SW480 (cell line): ENCODE measurements at places on chromosomes 2 and 18.

GRCh38 chr2:25497229-25497917 is 155.6 kb upstream of the DNMT3A start:
- no peak for DNase-seq

DNA sequence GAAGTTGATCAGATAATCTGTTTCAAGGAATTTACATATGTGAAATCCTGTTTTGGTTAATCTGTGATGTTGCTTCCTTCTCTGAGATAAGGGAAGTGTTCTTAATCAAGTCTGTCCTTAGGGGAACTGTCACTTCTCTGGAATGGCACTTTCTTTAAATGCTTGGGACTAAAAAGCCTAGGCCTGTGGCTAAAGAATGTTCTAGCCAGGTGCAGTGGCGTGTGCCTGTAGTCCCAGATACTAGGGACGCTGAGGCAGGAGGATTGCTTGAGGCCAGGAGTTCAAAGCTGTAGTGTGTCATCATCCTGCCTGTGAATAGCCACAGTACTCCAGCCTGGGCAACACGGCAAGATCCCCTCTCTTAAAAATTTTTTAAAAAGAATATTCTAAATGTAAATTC is 217.6 kb upstream of the SIX3 start:
- DNase-seq = no peak

- DNase-seq = peak; percentile 66
Measured at GRCh38 chr2:85273738-85274731, 53.8 kb downstream of the TGOLN2 start.

- no peak for DNase-seq
Measured at GRCh38 chr18:26438980-26439379, 109.4 kb downstream of the KCTD1 start.

DNA sequence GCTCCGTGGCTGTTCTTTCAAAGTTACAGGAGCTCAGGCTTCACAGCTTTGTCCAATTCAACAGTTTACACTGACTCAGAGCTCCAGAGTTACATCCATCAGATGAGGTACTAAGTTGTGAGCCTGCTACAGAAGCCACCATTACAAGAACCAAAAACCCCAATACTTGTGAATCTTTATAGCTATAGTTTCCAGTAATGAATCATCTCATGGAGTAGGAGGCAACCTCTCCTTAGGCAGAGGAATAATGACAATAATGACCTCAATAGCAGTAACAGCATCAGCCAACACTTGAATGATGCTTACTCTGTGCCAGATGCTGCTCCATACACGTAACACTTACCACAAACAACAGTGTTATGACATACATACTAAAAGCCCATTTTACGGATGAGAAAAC is 3.6 kb downstream of the ZC3H8 start:
- DNase-seq = no peak

DNA sequence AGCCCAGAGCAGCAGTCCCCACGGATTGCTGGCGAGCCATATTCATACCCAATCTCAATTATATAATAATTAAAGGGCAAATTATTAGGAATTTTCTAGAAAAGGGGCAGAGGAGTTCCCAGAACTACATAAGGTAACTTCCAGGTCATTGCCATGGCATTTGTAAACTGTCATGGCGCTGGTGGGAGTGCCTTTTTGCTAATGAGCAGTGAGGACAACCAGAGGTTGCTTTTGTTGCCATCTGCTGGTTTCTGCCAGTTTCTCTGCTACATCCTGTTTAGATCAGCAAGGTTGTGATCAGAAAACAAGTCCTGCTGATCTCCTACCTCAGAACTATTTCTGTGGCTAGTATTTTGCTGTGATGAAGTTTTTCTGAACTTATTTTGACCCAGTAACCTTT is 159.8 kb upstream of the PIEZO2 start:
- DNase-seq = no peak

DNA sequence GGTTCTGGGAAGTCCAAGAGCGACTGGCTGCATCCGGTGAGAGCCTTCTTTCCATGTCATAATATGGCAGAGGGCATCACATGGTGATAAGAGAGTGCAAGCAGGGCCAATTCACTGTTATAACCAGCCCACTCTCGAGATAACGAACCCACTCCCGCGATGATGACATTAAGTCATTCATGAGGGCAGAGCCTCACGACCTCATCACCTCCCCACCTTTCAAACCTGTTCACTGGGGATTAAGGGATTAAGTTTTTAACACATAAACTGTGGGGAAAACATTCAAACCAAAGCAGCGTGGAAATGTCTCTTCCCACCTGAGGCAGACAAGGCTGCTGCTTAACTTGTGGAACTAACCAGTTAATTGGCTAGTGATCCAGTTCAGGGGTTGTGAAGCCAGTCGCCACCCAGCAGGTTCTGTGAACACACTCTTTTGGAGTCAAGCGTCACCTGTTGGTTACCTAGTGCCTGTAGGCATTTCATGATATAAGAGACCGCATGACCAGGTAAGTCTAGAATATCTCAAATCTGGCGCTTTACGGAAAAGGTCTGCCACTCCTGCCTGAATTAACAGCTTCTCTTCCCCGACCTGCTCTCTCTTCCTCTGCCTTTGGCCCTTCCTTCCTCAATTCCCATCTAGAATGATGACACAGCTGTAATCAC is 54.3 kb downstream of the EDAR start:
- no peak for DNase-seq

DNA sequence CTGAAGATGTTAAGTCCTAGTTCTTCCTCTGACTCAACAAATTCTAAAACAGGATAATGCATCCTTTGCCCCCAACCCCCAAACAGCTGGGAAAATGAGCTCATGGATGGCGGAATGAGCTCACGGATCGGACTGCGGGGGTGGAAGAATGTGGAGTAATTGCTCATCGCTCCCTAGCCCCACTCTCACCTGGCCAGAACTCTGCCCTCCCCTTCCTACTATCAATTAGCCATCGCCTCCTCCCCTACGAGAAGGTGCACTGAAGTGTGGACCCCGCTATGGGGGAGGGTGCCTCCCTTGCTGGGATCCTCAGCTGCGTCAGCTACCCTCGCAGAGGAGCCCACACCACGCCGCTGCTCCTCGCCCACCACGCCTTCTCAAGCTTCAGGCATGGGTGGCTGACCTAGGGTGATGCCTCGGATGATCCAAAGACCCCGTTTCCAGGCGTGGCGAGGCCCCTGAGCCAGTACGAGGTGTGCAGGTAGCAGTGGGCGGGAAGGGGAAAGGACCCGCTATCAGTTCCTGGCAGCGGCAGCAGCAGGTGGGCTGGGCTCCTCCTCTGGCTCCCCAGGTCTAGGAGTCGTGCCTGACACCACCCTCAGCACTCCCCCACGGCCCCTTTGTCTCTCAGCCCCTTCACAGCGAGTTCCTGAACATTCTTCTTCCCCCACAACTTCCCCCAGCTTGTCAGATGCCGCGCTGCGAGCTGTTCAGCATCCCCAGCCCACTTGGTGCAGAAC is 82.1 kb upstream of the POMC start:
- DNase-seq = no peak

DNA sequence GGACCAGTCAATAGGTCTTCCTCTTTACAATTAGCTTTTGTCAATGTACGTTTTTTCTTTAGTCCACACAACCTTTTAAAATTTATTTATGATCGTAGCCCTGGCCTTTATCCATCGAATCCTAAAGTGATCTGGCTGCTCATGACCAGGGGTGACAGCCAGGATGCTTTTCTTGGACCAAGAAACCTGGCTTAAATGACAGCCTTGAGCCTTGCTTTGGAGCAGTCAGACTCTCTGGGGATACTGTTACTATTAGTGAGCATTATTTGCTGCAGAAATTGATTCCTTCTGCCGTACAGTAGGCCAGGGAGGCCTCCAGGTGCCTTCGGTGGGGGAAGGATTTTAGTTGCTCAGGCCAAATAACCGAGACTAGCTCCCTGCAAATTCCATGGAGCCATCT is 70.2 kb downstream of the AGAP1 start:
- no peak for DNase-seq

DNA sequence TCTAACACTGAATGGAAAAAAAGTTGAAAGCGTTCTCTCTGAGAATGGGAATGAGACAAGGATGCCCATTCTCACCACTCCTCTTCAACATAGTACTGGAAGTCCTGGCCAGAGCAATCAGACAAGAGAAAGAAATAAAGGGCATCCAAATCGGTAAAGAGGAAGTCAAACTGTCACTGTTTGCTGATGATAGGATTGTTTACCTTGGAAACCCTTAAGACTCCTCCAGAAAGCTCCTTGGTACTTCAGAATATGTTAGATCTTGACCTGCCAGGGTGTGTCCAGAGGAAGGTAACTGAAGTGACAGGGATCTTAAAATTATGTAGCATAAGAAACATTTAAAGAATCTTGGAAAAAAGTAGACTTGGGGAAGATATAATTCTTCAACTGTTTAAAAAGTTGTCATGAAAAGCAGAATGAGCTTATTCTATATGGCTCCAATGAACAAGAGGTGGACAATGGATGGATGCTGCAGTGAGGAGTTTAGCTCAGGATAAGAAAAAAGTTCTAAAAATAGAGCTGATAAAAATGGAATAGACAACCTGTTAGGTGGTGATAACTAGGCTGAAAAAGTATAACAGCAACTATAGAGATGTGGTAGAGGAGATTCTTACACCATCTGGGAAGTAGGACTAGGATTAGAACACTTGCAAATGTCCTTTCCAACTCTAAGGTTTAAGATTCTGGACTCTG is 16.8 kb upstream of the SULT1C4 start:
- no peak for DNase-seq

DNA sequence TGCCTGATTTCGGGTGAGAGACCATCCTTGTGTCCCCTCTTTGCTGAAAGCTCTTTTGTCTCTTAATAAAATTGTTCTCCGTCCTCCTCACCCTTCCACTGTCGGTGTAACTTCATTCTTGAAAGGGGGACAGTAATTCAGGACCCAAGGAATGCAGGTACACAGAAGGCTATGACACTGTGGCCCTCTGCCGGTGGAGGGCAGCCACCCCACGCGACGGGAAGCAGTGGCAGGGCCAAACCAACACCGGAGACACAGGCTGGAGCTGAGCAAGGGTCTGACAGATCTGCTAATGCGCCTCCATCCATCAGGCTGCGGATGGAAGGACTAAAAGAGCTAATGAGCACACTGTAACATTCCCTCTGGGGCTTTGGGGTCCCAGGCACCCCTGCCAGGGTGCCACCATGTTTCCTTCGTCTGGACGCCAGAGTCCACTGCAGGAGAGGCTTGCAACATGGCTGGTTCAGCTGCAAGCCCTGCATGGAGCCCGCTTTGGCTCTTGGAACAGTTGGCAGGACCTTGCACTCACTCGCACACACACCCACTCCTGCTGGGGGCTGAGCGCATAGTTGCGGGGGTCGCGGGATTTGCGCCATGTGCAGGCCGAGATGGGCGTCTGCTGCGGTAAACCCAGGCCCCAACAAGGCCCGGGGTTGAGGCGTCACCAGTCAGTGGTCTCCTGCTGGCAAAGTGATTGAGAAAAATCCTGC is 544.1 kb upstream of the CDH7 start:
- DNase-seq = no peak

- no peak for DNase-seq
Measured at GRCh38 chr2:3180082-3180908, 197.3 kb downstream of the EIPR1 start.

GRCh38 chr2:131011486-131011885 is 81.8 kb downstream of the FAM168B start:
- DNase-seq = no peak

DNA sequence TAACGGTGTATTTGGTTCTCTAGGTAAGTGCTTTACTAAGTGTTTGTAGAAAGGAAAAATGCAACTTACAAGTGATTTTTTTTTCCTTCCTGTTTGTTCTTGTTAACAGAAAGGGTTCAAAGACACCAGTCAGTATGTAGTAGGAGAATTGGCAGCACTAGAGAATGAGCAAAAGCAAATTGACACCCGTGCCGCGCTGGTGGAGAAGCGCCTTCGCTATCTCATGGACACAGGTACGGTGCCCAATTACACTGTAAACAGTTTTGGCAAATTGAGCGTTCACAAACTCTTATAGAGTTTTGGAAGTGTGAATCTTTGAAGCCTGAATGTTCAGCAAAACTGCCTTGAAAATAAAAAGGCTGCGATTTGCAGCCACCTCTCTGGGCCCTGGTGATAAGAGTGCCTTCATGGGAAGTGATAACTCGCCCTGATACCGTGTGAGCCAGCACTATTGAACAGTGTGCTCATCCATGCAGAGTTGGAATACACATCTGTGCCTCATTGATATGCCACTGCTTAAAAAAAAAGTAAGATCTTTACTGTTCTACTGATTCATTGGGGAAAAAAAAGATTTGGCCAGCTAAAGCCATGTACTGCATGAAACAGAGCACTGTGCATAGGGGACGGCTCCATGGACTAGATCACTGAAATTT is 54.0 kb upstream of the OTX1 start:
- no peak for DNase-seq

DNA sequence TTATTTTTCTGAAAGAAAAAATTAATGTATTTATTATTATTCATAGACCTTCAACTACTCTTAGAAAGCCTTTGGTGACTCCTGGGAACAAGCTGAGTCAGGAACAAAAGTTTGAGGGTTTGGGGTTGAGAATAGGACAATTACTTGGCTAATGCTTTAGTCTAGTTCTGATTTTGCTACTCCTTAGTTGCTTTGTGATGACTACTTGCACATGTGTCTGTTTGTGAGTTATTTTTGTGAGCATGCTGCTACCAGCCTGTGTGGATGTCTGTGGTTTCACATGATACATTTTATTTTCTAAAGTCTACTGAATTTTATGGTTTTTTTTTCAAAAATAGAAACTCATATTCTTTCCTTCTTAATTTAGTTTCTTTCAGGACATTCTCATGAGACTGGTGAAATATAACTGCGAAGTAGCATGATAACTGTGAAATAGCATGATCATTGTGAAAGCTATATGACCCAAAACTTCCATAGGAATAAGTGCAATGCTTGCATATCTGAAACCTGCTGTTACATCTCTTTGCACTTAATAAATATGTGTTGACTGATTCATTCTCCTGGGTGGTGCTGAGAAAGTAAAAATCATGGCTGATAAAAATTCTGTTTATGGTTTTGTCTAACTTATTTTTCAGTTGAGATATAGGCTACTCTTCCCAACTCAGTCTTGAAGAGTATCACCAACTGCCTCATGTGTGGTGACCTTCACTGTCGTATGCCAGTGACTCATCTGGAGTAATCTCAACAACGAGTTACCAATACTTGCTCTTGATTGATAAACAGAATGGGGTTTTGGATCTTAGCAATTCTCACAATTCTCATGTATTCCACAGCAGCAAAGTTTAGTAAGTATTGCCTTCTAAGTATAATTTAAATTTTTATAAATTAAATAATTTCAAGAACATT is 17.9 kb upstream of the IL18R1 start:
- no peak for DNase-seq

GRCh38 chr2:219782737-219783348 is 155.4 kb downstream of the SLC4A3 start:
- DNase-seq = no peak

- DNase-seq = no peak
Measured at GRCh38 chr2:164710837-164711765, 89.8 kb upstream of the GRB14 start.

GRCh38 chr2:153532140-153532539 is 53.6 kb upstream of the RPRM start:
- DNase-seq = no peak

GRCh38 chr2:10452312-10452711 is 4.2 kb upstream of the ODC1 start:
- DNase-seq = no peak

GRCh38 chr18:33128581-33128980 is 311.9 kb downstream of the CCDC178 start:
- DNase-seq = no peak
